ENCODE measurements at places on chromosomes 7 and 10. TPM values are rescaled to one million over a fixed set of nuclear protein-coding genes. Genes with fewer than 3 reads are reported as not detected.

GRCh38 chr7:108328174-108328651 is 128.0 kb downstream of the NRCAM start:
- no peak for DNase-seq

DNA sequence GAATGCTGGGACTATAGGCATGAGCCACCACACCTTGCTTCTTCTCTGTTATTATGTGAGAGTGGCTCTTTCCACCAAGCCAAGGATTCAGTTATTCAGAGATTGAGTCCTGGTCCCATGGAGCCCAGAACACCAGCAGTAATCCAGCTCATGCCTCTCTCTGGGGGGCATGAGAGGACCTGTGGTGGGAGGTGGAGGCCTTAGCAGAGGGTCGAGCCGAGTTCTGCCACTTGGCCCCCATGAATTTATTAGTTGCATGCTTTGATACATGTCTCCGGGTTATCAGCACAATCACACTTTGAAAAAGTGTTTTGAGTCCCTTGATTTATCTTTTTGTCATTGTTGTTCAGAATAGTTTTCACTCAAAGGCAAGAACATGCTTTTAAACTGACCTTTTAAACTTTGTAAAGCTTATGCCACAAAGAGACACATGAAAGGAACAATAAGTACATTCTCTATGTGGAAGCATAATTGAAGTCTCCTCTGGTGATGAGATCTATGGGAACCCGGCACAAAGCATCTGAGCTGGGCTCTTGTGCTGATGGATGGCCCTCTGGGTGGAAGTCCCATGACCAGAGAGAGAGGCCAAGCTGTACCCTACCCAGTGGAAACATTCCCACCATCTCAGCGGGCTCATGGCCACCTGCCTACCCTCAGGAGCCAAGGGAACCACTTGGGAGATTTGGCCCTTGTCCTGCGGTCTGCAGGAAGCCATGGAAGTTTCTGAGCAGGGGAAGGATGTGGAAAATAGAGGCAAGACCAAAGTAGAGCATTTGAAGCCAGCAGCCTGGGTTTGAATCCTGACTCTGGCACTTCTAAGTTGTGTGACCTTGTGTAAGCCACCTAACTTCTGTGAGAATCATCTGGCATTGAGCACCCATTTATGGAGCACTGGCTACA is 53.9 kb downstream of the MINDY4 start:
- DNase-seq = no peak

DNA sequence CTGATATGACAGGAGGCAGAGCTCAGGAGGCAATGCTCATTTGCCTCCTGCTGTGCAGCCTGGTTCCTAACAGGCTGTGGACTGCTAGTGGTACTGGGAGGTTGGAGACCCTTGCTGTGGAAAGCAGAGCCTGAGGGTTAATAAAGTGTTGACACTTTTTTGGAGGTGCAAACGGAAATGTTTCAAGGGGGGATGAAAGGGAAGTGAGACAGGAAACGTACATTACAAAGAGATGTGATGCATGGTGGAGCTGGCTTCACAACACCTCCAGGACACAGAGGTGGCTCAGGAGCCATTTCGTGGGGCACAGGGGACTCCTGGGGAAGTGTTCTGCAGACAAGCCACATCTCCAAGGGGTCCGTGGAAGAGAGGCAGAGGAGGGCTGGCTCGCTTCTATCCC is 137.6 kb upstream of the SVIL start:
- no peak for DNase-seq

FAM131B gene
- total RNA-seq = 1.5 TPM

IDE gene
- 45.6 TPM for total RNA-seq

WEE2 gene
- total RNA-seq = not detected

GRCh38 chr10:43879742-43880141 is 231.1 kb upstream of the ZNF32 start:
- DNase-seq = peak; percentile 69

NKX1-2 gene
- not detected for total RNA-seq
